ENCODE measurements at places on chromosomes 4 and X. TPM values are rescaled to one million over a fixed set of nuclear protein-coding genes. Genes with fewer than 3 reads are reported as not detected.

DNA sequence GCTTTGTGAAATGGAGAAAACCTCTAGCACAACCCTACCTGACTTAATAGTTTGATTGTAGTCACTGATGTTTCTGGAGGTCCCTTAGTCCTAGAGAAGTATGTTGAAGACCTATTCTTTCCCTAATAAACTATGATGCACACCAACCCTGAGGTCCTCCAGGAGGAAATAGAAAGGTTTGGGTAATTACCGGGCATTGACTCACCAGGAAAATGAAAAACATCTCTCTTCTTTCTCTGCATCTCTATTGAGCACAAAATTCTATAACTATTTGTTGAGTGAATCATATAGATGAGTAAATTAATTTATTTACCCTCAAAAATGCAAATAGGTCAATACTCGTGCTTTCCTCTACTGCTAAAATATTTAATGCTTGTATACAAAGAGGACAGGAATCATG is 582.4 kb upstream of the FAM241A start:
- no peaks in the 10 kb centered on the region for H3K4me1 ChIP-seq
- no peaks in the 10 kb centered on the region for H3K36me3 ChIP-seq
- no peak overlapping the region for H3K4me3 ChIP-seq
- DNase-seq: no peak

DNA sequence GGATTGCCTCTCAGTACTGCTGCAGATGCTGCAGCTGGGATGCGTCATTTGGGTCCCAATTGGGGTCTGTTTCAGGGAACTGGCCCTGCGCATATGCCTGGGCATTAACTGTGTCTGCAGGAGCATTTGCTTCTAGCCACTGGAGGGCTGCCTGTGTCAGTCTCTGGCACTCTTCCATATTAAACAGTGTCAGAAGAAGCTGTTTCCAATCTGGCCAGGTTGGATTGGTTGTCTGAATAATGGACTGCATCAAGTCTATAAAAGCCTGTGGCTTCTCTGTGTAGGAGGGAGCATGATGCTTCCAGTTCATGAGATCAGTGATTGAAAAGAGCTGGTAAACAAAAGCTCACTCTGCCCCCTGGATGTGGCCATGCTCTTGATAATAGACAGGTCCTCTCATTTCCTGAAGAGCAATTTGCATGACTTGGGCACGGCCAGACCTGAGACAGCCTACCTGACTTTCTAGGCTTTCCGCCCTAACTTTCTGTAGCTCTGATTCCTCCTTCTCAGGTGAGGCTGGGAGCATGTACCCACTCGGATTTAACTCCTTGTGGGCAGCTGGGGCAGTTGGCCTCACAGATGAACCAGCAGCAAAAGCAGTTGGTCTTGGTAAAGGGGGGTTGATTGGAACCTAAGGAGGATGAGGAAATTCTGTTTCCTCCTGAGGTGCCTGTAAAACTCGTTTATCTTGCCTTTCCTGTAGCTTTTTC is 29.2 kb downstream of the SULT1E1 start:
- H3K4me3 ChIP-seq: no peak overlapping the region
- peaks cover 25% of the 10 kb centered on the region for H3K4me1 ChIP-seq
- no peaks in the 10 kb centered on the region for H3K27me3 ChIP-seq
- no peaks in the 10 kb centered on the region for H3K36me3 ChIP-seq
- no peak overlapping the region for H3K27ac ChIP-seq
- no peak for DNase-seq

DNA sequence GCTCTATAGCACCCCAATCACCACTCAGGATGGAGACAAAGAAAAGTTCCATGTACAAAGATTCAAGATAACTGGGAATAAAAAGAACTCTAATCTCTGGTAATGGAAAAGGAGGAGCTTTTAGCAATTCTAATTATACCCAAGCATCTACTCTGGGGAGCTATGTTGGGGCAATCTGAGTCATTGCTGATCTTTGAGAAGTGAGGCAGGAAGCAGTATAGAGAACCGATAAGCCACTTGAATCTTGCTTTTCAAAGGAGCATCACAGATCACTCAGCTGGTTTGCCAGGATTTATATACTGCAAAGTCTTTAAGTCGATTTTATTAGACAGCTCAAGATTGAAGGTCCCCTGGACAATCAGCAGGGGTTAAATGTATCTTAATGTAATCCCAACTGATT is 220.0 kb downstream of the ENOX2 start:
- H3K27me3 ChIP-seq: no peaks in the 10 kb centered on the region
- peaks cover 2% of the 10 kb centered on the region for H3K36me3 ChIP-seq
- no peak overlapping the region for H3K4me3 ChIP-seq
- H3K4me1 ChIP-seq: peaks cover 4% of the 10 kb centered on the region
- H3K27ac ChIP-seq: no peak overlapping the region

DNA sequence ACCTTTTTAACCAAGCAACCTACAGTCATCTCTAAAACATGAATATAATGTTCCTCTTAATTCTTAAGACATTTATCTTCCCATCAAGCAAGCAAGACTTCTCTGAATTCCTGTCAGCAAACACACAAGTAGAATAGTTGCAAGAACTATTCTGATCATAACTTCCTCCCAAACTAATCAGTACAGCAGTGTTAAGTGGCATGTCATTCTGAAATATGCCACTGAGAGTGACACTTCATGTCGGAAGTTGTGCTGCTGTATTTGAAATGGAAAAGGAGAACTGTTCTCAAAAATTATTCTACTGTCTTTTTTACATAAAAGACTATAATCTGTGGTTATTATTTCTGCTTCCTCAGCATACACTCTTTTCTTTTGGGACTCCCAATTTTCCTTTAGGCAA is 546.6 kb downstream of the PCDH18 start:
- DNase-seq: no peak
- no peak overlapping the region for H3K27ac ChIP-seq
- no peaks in the 10 kb centered on the region for H3K27me3 ChIP-seq
- H3K4me3 ChIP-seq: no peak overlapping the region
- no peaks in the 10 kb centered on the region for H3K4me1 ChIP-seq

XPNPEP2 gene
- total RNA-seq: 0.39 TPM

SPANXN3 gene
- not detected for total RNA-seq

DNA sequence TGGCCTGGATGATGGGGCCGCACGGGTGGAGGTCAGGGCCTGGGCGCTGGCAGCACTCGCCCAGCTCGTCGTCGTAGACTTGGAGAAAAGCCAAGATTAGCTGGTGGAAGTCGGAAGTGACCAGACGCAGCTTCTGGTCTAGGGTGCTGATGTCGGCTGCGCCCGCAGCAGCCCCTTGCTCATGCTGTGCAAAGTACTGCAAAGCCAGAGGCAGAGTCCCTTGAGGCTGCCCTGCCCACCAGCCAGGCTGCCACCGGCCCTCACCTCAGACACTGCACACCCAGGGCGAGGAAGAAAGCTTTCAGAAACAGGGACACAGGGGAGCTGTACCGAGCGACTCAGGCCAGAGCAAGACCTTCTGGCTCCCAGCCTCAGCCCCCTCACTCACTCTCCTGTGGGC is 9.7 kb upstream of the TREX2 start:
- H3K36me3 ChIP-seq: peaks cover 10% of the 10 kb centered on the region
- no peak overlapping the region for H3K27ac ChIP-seq
- no peak for DNase-seq
- H3K4me3 ChIP-seq: no peak overlapping the region

DNA sequence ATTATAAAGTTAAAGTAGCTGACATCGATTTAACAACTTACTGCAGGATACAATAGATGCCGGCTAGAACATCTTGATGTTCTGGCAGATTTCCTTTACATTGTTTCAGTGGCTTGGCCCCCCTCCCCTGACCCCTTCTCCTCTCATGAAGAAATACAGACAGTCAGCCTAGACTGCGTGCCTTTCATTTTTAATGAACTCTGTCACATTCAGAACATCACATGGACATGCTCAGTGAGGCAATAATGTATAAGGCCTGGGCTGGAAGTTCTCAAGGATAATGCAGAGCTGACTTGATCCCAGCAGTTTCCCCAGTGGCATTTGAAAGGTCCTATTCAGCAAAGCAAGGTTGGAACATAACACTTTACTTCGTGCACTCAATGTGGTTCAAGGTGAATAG is 239.2 kb downstream of the ANK2 start:
- no peaks in the 10 kb centered on the region for H3K27me3 ChIP-seq
- no peak for DNase-seq
- H3K27ac ChIP-seq: no peak overlapping the region
- no peak overlapping the region for H3K4me3 ChIP-seq
- peaks cover 3% of the 10 kb centered on the region for H3K36me3 ChIP-seq
- H3K4me1 ChIP-seq: peaks cover 11% of the 10 kb centered on the region

DNA sequence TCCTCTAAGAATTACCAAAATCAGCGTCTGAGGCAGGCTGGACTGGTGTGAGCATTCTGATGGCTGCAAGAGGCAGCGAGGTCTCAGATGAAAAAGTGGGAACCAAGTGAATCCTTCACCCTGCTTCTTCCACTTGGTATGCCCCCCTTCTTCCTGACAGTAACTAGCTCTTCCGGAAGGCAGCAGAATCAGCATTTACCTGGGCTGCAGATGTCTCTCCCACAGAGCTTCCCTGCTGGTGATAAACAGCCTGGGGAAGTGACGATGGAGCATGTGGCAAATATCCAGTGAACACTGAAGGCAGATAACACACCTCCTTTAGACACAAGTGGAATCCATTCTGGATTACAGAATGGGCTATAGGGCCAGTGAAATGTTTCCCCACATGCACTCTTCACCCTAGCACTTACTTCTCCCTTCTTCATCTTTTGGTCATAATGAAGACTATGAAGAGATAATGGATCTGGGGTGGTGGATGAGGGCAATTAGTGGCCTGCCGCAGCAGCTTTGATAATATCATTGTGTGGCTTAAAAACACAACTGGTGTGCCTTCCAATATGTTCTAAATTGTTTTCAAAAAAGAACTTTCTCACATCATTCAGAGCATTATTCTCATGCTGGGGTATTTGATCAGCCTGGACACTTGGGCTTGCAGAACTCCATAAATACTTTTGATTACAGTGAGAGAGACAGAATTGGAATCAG is 60.8 kb upstream of the TBC1D9 start:
- no peak overlapping the region for H3K4me3 ChIP-seq
- no peak overlapping the region for H3K27ac ChIP-seq

DNA sequence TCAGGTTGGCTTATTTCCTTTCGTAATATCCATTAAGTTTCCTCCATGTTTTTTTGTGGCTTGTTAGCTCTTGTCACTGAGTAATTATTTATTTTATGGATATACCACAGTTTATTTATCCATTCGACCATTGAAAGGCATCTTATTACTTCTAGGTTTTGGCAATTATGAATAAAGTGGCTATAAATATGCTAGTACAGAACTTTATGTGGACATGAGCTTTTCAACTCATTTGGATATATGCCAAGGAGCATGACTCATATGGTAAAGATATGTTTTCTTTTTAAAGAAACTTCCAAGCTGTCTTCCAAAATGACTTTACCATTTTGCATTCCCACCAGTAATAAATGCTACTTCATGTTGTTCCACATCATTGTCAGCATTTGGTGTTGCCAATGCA is 803.6 kb downstream of the GLUD2 start:
- no peak for DNase-seq
- peaks cover 6% of the 10 kb centered on the region for H3K27me3 ChIP-seq
- H3K4me1 ChIP-seq: no peaks in the 10 kb centered on the region
- H3K4me3 ChIP-seq: no peak overlapping the region
- no peak overlapping the region for H3K27ac ChIP-seq
- no peaks in the 10 kb centered on the region for H3K36me3 ChIP-seq

DNA sequence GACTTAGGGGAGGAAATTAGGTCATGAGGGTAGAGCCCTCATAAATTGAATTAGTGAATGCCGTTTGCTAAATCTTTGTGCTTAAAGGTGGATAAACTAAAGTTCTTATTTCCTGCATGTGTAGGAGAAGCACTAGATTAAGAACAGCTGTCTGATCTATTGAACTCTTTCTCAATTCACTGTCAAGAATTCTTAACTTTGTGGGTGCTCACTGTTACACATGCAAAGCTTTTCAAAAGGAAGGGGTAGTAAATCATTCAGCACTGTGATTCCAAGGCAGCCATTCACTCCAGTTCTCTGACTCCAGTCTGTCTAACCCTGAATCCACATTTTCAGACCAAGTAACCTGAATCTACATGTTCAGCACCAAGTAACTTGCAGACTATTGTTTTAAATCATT is 1520.1 kb downstream of the PCDH18 start:
- no peaks in the 10 kb centered on the region for H3K4me1 ChIP-seq
- H3K27me3 ChIP-seq: no peaks in the 10 kb centered on the region
- no peak overlapping the region for H3K4me3 ChIP-seq
- no peaks in the 10 kb centered on the region for H3K36me3 ChIP-seq

GRCh38 chr4:78560296-78560963 is 8.9 kb downstream of the ANXA3 start:
- no peaks in the 10 kb centered on the region for H3K27me3 ChIP-seq
- no peak overlapping the region for H3K4me3 ChIP-seq
- H3K4me1 ChIP-seq: peaks cover 27% of the 10 kb centered on the region

DNA sequence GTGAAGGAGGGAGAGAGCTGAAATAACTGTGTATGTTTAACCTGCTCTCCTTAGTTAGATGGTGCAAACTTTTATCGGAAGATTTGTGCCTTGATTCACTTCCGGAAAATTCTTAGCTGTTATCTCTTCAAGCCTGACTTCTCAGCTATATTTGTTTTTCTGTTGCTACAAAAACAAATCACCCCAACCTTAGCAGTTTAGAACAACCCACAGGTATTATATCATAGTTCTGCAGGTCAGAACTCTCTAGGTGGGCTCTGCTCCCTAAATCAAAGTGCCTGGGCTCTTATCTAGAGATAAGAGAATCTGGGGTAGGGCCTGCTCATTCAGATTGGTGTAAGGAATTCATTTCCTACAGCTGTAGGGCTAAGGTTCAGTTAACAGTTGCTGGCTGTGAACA is 15.1 kb upstream of the CEP135 start:
- H3K4me3 ChIP-seq: no peak overlapping the region
- DNase-seq: no peak
- H3K36me3 ChIP-seq: peaks cover 13% of the 10 kb centered on the region
- H3K4me1 ChIP-seq: no peaks in the 10 kb centered on the region
- no peaks in the 10 kb centered on the region for H3K27me3 ChIP-seq

GRCh38 chr4:102687982-102688433 is 72.8 kb downstream of the MANBA start:
- DNase-seq: no peak
- H3K27ac ChIP-seq: no peak overlapping the region
- H3K4me1 ChIP-seq: no peaks in the 10 kb centered on the region

- peaks cover 72% of the 10 kb centered on the region for H3K4me1 ChIP-seq
- H3K27ac ChIP-seq: peak overlapping the region; percentile 57
- no peak for DNase-seq
- H3K27me3 ChIP-seq: no peaks in the 10 kb centered on the region
Observed at GRCh38 chr4:42416017-42416416, 18.7 kb downstream of the SHISA3 start.
